ENCODE measurements at places on chromosomes 4 and X.

- no peak for DNase-seq
Observed at GRCh38 chr4:90118527-90119195, 8.5 kb upstream of the CCSER1 start.

GRCh38 chr4:120922381-120923206, at the start of gene PRDM5:
Gene PRDM5, minus strand, starts transcription at chr4:120922726. Its CDS starts 118 bp downstream, at chr4:120922608.
- DNase-seq = peak; percentile 66

GRCh38 chr4:11824566-11824965, 395.9 kb upstream of the HS3ST1 start:
- DNase-seq = no peak

DNA sequence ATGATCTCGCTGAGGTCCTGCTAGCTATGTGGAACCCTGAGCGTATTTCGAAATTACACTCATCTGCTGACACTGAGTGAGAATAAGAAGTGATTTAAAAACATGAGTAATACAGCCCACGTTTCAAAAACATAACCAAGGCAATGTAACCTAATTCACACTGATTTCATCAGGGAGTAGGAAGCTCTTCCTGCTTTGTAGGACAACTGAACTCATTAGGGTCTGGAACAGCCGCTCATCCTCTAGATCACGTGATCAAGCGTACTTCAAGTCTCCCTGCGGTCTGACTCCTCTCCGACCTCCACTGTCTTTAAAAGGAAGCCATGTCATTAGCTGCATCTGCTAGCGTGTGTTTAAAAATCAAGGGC, 138.0 kb downstream of the NSUN7 start:
- peak; percentile 92 for DNase-seq

GRCh38 chrX:40167850-40168479, 70.2 kb upstream of the BCOR start:
- no peak for DNase-seq

DNA sequence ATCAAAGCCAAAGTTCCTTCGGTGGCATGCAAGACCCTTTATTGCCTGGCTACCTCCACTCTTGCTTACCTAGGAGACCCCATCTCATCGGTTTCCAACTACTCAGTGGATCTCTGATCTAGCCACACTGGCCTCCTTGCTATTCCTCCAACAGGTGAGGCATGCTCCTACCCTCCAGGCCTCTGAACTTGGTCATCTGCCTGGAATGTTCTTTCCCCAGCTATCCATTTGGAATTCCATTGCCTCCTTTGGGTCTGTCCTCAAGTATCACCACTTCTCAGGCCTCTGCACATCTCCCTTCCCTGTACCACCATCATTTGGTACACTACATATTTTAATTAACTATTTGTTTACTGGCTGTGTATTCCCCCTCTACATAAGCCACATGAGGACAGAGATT, 11.2 kb downstream of the LGI2 start:
- DNase-seq = no peak

DNA sequence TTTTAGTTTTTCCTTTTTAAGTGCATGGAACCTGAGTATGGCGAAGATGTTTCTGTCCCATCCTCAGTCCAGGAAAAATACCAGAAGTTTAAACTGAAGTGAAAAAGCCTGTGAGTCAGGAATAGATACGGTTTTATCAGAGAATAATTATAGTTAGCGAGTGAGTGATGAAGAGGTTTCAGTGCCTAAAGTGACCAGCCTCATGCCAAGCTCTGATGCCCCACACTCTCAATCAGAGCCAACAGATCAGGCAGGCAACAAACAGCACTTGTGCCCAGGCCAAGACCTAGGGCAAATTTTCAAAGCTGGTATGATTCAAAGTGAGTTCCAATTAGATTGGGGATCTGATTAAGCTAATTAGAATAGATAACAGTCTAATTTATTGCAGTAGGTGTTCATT, 212.8 kb upstream of the NRK start:
- no peak for DNase-seq

- DNase-seq = no peak
Observed at GRCh38 chr4:7169134-7169533, 23.2 kb upstream of the SORCS2 start.

Data from fibroblast of skin of right biceps (primary cell).